ENCODE measurements at places on chromosomes 3 and 15.
A peak's percentile ranks its signal among the peaks of the same experiment; 100 is the strongest.

DNA sequence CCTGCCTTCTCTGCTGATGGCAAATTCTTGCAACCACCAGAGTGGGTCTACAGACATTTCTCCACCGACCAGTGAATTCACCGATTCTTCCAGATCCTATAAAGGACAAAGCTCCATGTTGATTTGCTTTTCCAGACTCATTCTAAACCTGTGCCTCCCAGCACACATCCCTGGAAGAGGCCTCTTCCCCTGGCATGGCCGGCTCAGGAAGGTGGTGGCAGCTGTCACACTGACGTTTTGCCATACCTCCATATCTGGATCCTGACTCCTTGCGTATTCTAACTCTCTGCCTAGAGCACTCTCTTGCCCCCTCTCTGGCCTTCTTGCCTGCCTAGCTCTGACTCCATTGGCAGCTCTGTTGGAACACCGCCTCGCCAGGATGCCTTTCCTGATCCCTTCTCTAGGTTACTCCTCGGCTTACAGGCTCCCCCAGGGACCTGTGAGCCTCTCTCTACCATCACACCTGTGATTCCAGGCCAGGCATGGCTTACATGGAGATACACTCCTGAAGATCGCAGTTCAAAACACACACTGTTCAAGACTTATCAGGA lies 31.0 kb downstream of the SLCO2A1 start:
- DNase-seq, result no peak

DNA sequence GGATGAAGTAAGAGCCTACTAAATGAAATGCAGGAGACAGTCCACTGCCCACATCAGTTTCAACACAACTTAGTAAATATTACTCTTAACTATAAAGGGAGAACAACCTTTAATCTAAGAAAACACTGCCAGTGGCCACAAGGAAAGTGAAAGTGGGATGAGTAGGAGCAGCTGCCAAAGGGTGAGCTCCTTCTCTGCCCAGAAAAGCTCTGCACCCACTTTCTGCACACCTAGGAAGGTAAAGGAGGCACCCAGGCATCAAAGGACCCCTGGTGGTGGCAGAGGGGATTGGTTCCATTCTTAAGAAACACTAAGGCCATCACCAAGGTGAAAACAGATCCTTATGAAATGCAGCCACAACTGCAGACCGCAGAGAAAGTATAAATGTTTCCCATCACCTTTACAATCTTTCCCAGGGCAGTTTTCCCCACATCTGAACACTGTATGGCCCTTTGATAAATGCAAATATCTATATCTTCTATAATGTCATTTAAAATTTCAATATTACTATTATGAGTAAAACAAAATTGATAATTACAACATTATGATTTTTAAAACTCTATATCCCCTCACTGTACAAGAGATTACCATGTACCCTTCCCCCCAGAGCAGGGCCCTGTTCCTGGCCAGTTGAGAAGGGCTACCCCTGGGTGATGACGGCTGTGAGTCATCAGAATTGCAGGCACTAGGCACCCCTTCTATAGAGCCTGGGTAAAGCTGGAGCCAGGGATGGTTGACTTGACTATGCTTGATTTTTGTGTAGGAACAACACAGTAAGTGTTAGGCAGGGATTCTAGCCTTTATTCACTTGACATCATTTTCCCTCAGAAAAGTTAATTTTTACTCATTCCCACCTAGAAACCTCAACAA lies 92.0 kb downstream of the SNRK start:
- peak; percentile 40 for DNase-seq

DNA sequence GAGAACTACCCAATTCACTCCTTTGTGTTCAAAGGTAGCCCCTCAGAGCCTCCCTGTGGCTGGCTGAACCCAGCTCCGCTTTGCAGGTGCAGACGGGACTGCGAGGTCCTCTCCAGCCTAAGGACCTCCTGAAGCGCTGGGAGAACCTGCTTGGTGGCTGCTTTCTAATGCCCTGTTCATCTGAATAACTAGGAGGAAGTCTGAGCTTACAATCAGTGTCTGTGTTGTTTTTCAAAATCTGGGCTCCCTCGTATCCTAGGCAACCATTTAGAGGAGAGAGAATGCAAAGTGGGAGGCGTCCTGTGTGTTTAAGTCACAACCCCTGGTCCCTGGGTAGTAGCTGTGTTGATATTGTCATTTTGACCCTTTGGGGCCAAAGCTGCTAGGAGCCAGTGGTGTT lies 99.9 kb downstream of the GABRG3 start:
- DNase-seq, result no peak

DNA sequence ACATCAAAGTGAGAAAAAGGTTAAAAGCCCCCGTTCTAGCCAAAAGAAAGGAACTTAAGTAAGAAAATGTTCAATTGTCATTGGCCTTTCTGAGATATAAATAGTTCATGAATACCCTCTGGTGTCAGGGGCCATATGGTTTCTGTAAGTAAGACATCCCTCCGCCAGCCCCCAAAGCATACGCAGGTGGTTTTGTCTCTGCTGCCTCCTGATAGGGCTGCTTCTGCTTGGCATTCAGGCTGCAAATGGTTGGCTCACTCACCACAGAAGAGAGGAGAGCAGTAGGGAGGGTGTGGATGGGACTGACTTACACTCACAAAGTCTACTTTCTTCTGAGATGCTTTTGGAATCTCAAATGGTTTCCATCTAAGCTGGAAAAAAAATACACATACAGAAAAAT lies 29.8 kb downstream of the HGD start:
- DNase-seq, result no peak

GRCh38 chr3:157131861-157132260 lies 28.1 kb downstream of the CCNL1 start:
- DNase-seq, result no peak

- no peak for DNase-seq
These were observed 8.7 kb downstream of the U2SURP start for GRCh38 chr3:143010024-143010423.

- DNase-seq, result no peak
These were observed 82.1 kb downstream of the NEK10 start for GRCh38 chr3:27287052-27287451.

GRCh38 chr3:127974226-127974625 lies 59.2 kb downstream of the KBTBD12 start:
- DNase-seq, result no peak

DNA sequence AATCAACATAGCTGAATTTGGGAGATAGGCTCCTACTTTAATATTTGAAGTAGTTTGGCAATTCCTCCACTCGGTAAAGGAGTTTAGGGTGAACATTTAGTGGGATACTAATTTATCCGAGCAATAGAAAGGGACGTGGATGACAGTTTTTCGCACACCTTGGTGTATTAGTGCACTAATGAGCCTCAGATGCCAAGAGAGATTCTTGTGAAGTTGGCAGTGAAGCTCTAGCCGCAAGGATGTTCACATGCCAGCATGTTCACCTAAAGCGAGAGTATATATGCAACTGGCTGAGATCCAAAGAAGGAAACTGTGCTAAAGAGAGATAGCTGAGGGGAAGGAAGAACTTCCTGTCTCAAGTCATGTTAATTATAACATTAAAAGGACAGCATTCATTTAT lies 58.5 kb downstream of the TGFBR2 start:
- no peak for DNase-seq

- no peak for DNase-seq
These were observed 18.1 kb downstream of the ANXA2 start for GRCh38 chr15:60379525-60380274.

- DNase-seq, result no peak
These were observed 225.6 kb downstream of the TIGIT start for GRCh38 chr3:114519415-114519814.

DNA sequence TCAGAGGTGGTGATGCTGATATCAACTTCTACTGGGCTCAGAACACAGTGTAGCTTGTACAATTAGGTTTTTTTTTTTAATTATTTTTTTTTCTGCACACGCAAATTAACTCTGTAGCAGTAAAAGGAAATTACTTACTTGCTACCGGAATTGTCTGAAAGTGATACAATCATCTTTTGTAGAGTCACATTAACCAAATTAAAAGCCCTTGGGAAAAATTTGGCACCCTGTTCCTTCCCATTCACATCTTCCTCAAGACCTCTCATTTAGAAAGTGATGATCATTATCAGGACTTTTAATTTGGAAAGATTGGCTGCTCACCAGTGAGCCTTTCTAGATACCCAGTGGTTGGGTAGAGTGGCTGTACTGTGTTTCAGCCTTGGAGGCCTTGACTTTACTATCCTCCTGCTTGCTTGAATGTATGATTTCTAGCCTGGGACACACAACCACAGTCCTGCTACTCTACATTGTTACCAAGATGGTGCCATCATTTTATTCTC lies 158.3 kb downstream of the ECT2 start:
- no peak for DNase-seq

GRCh38 chr15:75729326-75730069 lies 16.9 kb upstream of the CSPG4 start:
- DNase-seq, result no peak

DNA sequence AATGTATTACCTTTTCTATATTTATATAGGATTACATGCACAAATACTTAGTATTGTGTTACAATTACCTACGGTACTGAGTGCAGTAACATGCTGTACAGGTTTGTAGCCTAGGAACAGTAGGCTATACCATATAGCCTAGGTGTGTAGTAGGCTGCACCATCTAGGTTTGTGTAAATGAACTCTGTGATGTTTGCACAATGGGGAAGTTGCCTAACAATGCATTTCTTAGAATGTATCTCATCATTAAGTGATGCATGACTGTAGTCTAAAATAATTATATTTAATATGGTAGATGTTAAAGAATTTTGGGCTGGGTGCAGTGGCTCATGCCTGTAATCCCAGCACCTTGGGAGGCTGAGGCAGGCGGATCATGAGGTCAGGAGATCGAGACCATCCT lies 281.0 kb downstream of the KLF13 start:
- DNase-seq, result no peak

- no peak for DNase-seq
These were observed 124.6 kb upstream of the KCNAB1 start for GRCh38 chr3:155995525-155996370.

DNA sequence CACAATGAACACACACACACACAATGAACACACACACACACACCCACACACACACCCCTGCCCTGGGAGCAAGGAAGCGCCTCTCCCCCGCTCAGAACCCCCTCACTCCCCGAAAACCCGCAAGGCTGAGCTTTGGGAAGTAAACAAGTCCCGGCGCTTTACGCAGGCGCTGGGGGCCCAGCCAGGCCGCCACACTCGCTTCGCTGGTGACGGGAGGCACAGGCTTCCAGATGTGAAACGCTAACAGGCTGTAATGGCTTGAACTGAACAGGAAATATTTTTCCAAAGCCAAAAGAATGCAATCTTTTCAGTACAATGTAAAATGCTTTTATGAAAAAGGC lies 122.7 kb upstream of the IGF1R start:
- DNase-seq, result no peak

DNA sequence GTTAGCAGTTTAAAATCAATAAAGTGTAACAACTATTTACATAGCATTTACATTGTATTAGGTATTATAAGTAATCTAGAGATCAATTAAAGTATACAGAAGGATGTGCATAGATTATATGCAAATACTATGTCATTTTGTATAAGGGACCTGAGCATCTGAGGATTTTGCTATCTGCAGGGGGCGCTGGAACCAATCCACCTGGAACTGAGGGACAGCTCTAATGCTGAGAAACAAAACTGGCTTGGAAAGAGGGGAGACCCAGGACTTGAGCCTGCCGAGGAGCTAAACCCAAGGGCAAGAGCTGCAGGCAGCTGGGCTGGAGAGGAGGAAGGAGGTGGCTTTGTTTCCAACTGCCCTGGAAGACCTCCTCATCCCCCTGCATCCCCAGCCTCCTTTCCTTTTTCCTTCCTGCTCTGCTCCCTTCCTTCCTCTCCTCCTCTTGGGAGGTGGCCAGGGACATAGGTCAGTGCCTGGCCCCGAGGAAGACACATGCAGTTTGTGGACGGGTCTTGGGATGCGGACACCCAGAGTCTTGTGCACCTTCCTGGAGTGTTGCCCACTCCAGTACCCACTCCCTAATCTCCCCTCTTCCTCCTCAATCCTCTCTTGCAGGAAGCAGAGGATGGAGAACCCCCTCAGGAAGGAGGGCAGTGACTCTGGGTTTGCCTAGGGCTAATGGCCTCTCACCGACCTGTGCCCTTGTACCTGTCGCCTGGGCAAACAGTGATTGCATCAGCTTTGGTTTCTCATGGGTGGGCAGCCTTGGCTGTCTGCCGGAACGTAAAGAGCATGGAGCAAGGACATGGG lies 825 bp upstream of the RTP3 start:
- DNase-seq, result no peak

DNA sequence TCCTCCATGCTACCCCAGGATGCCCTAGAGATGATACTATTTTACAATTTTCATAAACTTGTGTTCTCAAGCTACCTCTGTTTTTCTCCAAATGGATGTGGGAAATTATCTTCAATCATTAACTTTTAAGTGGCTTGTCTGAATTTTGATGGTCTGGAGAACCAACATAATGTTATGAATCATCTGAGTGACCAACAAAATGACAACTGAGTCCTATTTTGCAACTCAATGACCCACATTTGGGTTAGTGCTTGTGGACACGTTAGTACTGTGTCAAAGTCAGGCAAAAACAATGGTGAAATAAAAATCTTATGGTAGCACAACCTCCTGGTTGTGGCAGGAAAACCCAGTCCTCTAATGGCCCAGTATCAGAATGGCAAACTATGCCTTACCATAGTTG lies 352.4 kb upstream of the ZNF385D start:
- no peak for DNase-seq

- DNase-seq, result no peak
These were observed 87.0 kb upstream of the ALDH1L1 start for GRCh38 chr3:126267169-126267975.

DNA sequence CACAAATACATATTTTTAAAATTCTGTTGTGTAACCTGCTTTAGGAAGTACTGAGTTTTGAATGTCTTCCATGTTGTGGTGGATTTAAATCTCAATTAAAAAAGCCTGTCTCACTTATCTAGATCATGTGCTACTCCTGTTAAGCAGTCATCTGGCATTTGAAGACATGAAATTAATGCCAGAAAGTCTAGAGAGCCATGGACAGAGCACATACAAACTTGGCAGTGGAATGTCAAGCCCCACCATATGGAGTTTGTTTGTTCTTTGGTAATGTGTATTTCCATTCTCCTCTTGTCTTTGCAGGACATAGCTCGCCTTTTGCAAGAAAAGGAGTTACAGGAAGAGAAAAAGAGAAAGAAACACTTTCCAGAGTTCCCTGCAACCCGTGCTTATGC lies 39.3 kb upstream of the UTS2B start:
- DNase-seq, result no peak

DNA sequence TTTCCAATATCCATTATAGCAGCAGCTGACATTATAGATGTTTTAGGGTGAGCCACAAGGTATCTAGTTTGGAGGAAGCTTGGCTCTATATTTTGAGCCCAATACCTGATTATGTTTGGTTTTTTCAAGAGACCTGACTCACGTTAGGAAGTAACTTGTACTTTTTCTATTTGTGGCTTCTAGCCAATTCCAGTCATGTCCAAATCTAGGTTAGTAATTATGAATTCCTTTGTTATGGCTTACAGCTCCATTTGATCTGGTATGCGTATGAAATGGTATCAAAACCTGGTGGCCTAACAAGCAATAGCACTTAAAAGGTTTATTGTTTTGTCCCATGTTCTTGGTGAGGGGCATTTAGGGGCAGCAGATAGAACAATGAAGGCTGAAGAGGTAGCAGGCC lies 115.9 kb downstream of the TOP2B start:
- no peak for DNase-seq

All from T-helper 2 cell treated with Interferon-gamma antibody and Interleukin-4, amounts not matched to agents 5 μg/mL and 100 μg/mL, for 36 hours (primary cell).